ENCODE measurements at places on chromosomes 4 and X.

DNA sequence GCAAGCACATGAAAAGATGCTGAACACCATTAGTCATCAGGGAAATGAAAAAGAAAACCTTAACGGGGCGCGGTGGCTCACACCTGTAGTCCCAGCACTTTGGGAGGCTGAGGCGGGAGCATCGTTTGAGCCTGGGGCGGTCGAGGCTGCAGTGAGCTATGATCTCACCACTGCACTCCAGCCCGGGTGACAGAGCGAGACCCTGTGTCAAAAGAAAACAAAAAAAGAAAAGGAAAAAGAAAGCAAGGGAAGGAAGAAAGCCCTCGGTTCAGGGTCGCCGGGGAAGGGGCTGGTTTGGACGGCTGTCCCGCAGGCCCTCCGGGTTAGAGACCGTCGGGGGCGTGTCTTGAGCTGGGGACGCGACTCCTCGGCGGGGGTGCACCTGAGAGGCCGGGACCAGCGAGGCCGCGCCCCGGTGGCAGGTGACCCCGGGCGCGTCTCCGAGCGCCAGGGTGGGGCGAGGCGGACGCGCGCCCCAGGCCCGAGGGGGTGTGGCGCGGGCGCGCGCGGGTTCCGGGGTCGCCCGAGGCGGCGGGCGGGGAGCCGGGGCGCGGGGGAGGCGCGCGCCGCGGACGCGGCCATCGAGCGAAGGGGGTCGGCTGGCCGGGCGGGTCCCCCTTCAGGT lies 478 bp upstream of the PLXNA3 start:
- peak; percentile 46 for DNase-seq

DNA sequence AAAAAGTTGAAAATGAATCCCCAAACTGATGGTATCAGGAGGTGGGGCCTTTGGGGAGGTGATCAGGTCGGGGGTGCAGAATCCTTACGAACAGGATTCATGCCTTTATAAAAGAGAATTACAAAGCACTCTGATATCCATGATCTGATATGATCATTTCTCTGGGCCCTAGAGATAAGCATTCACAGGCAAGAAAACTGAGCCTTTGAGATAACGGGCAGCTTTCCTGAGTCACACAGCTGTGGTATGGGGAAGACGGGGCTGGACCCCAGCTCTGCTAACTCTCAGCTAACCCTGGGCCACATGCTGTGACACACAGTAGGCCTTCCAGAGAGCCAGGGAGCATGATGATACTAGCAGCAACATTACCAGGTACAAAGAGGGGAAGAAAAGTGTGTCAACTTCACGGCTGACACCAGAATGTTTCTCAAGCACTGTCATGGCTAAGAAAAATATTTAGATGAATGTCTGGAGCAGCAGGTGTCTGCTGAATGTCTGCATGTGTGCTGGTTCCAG lies 85.1 kb downstream of the SLC2A9 start:
- no peak for DNase-seq

DNA sequence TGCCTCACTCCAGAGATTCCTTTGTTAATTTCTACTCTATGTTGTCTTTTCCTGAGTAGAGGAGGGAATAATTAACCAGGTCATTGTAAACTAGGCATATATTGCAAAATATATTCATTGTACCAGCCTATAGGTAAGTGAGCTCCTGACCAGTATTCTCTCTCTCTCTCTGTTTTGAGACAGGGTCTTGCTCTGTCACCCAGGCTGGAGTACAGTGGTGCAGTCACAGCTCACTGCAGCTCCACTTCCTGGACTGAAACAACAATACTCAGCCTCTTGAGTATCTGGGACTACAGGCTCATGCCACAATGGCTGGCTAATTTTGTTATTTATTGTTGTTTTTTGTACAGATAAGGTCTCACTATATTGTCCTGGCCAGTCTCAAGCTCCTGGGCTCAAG lies 198.3 kb downstream of the ARAP2 start:
- DNase-seq, result no peak

- DNase-seq, result no peak
These were observed 24.4 kb upstream of the LAMTOR3 start for GRCh38 chr4:99918656-99919055.
